Endodermal cell (in vitro differentiated cells): ENCODE measurements at places on chromosomes 5 and 9. TPM values are rescaled to one million over a fixed set of nuclear protein-coding genes. Genes with fewer than 3 reads are reported as not detected.

The PLPP6 gene
- 10.4 to 19.6 TPM (median 19.1 TPM) in 3 replicates for total RNA-seq

The IFNA13 gene
- not detected in 2 replicates for total RNA-seq

The SLC36A2 gene
- 0.26 TPM in 1 of 3 replicates, not detected in the others for total RNA-seq

The PCDHGA6 gene
- total RNA-seq, result 0.49 to 0.55 TPM (median 0.50 TPM) in 3 replicates

The C5orf52 gene
- total RNA-seq, result not detected in 3 replicates

The CD72 gene
- total RNA-seq, result 2.4 and 3.3 TPM in 2 replicates

The INSYN2B gene
- not detected in 3 replicates for total RNA-seq

The CDO1 gene
- total RNA-seq, result 6.9 and 7.6 TPM in 2 replicates

The MYMK gene
- total RNA-seq, result not detected in 3 replicates

DNA sequence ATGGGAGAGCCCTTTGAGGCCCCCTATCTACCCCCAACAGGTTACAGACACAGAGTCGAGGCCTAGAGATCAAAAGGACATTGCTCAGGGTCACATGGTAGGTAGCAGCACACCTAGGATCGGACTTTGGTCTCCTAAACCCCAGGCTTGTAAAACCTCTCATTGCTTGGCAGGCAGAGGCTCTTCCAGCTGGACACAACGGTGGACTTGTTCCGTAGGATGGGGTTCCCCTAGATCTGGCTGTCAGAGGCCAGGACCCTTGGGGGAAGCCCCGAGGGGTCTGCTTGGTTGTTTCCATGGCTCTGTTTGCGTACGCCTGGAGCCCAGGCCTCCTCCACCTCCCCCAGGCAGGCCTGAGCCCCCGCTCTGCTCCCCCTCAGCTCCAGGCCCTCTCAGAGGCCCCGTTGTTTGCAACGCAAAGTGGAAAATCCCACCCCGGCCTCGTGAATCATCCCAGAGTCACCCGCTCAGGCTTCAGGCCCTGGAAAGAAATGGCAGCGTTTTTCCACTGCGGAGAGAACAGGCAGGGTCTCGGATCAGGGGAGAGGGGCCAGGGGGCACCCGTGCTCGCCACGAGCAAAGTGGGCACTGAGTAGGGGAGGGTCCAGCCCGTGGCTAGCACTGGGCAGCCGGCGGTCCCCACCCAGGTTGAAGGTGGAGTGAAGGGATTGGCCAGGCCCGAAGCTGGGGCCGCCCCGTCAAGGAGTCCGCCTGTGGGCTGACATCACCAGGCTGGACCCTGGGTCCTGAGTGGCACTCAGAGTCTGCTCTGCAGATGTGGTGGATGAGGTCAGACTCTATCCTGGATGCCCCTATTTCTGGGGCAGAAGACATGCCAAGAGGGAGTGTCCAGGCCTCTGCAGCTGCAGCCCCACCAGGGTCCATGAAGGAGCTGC lies 19.8 kb downstream of the COL27A1 start:
- DNase-seq, result no peak

GRCh38 chr5:38469707-38470267 lies 86.7 kb downstream of the LIFR start:
- no peak for DNase-seq

- no peak for DNase-seq
Observed at GRCh38 chr9:82234160-82234943, 245.8 kb downstream of the SPATA31D1 start.

GRCh38 chr5:112293587-112293986 lies 125.5 kb downstream of the EPB41L4A start:
- no peak for DNase-seq

- DNase-seq, result no peak
Observed at GRCh38 chr5:75603371-75603770, 7.9 kb upstream of the ANKDD1B start.

DNA sequence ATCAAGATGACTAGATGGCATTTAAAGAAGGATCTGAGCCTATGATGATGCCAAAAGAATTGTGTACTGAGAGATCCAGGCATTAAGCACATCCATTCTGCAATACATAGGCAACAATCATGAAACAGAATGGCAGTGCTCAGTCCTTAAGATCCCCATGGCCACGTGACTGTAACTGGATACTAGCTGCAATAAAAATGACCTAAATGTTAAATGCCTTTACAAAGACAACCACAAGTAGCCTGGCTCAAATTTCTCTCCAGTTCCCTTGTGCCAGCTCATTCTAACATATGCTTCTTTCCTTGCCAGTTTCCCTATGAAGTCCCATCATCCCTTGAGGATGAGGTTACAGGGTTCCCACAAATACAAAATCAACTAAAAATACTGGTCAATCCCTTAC lies 148.3 kb upstream of the GHR start:
- DNase-seq, result no peak

DNA sequence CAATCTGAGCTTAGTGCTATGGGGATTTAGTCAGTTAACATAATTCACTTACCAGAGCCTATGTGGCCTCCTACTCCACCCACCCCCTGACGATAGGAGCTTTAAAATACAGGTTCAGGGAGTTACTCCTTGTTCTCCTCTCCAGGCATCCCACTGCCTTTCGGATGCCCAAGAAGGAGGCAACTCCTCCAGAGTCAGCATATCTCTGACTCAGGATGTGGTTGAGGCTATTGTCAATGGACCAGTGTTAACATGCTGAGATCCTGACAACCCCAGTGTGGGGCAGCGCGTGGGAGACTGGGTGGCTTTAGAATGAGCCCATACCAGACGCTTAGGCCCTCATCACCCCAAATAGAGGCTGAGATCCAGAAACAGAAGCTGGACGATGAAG lies 27.4 kb downstream of the BICD2 start:
- DNase-seq, result peak; percentile 43

DNA sequence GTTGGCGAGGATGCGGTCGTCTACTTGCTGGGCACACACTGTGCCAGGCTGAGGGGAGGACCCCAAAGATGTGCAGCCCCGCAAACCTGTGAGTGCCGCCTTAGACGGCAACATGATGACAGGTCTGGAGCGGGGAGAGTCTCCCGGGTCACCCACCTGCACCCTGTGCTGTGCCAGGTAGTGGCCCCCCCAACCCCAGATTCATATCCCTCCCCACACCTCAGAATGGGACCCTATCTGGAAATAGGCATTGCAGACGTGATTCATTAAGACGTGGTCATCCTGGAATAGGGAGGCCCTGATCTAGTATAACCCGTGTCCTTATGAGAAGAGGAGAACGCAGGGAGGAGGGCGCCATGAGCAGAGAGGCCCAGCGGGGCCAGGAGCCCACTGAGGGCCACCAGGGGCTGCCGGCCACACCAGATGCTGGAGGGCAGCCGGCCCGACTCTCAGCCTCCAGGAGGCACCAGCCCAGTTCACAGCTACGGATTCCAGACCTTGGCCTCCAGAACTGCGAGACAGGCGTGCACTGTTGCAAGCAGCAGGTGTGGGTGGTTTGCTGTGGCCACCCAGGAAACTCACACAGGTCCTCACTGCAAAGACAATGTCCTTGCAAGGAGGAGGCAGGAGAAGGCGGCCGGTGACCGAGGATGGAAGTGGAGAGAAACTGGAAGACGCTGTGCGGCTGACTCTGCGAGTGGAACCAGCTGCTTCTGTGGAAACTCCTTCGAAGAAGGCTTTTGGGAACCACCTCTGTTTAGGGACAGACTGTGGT lies 131.9 kb upstream of the LPCAT1 start:
- no peak for DNase-seq

- DNase-seq, result no peak
Observed at GRCh38 chr5:178496642-178497041, 93.6 kb downstream of the COL23A1 start.

- no peak for DNase-seq
Observed at GRCh38 chr5:139912158-139912557, 116.5 kb downstream of the PSD2 start.

DNA sequence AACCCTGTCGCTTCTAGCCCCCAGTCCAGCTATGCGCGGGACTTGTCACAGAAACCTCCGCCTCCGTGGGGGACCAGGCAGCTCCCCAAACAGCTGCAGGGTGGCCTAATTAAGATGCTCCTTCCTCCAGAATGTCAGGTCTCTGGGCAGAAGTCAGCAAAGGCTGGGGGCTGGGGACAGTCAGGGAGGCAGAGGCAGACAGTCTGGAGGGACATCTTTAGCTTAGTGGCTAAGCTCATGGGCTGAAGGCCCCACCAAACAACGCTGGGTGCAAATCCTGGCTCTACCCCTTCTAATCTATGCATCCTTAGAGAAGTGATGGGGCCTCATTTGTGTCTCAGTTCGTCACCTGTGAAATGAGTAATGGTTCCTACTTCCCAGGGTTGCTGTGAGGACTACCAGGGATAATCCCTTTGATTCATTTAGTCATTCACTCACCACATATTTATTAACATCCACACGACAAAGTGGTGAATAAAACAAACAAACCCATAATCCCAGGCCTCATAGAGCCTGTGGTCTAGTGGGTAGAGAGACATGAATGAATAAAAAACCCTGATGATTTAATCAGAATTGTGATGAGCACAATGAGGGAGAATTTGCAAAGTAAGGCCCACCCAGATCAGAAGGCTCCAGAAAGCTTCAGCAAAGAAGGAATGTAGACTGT lies 20.2 kb upstream of the MED27 start:
- DNase-seq, result no peak

- DNase-seq, result no peak
Observed at GRCh38 chr9:116352958-116353357, 199.4 kb downstream of the PAPPA start.

DNA sequence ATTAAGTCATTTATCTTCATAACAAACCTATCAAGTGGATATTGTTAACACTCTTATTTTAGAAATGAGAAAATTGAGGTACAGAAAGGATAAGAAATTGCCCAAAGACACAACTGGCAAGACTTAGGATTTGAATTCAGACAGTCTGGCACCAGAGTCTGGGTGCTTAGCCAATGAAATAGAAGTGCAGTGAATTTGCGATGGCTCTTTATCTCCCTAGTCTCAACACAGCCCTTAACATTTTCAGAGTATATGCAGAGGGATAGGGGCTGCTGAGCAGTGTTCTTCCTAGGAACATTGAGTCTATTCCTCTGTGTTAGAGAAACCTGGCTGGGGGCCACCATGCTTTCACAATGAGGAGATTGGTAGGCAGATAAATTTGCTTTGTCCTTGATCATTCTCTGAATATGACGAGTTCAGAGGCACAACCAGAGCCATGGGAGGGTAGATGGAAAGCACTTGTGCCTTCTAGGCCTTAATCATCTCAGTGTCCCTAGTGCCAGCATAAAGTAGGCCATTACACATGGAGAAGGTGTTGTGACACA lies 6.1 kb upstream of the FSD1L start:
- DNase-seq, result no peak

- DNase-seq, result peak; percentile 88
Observed at GRCh38 chr9:121557581-121558447, 58.2 kb upstream of the GGTA1 start.

DNA sequence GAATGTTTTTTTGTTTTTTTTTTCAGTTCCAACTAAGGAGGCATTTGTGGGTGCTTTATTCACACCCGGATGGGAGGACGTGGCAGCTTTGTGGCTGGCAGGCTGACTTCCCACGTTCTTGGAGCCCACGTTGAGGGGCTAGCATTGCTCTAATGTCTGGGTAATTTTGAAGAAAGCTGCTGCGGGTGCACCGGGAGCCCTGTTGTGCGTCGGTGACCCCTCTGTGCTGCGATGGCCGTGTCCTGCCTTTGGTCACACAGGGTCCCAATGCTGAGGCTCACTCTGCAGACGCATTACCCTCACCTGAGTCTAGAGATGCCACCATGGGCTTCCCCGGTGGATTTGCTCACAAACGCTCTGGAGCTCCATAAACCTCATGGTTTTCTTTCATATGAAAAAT lies 34.2 kb downstream of the NDUFS6 start:
- no peak for DNase-seq

GRCh38 chr9:133693703-133694529 lies 44.2 kb downstream of the SARDH start:
- no peak for DNase-seq

- peak; percentile 90 for DNase-seq
Observed at GRCh38 chr9:34633851-34634550, 3.6 kb downstream of the SIGMAR1 start.

- DNase-seq, result no peak
Observed at GRCh38 chr9:2335260-2335659, 286.3 kb upstream of the VLDLR start.
